ENCODE measurements at places on chromosomes 7 and 10.

GRCh38 chr10:7702288-7702812, 766 bp upstream of the ITIH2 start:
- DNase-seq, result no peak

DNA sequence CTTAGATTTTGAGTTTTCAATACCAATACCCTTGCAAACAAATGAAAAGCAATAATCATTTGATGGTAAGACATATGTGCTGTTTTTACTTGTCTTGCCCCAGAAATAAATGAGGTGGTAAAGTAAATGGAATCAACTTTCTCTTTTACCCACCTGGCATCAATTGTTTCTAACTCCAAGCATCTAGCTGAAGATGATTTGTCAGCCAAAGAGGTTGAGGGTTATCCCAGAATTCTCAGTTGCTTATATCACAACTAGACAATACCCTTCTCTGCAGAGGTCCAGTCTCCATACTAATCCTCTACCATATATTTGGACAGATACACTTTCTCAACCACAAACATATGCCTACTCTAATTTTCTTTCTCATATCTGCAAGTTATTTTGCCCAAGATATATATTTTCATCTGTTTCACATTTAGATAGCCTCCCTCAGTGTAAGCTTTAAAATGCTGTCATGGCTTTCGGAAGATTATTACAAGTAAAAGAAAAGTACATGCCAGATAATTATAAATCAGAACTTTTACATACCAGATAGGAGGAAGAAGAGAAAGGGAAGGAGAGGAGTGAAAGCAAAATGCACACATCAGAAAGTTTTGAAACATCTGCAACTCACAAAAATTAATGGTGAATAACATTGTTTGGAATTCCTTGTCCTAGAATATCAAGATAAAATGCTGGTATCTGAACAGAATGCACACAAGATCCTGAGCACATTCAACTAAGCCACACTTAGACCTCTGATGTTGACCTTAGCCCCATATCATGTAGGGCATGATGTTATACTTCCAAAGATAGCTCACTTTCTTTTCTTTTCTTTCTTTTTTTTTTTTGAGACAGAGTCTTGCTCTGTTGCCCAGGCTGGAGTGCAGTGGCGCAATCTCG, 146.6 kb downstream of the REEP3 start:
- DNase-seq, result no peak

DNA sequence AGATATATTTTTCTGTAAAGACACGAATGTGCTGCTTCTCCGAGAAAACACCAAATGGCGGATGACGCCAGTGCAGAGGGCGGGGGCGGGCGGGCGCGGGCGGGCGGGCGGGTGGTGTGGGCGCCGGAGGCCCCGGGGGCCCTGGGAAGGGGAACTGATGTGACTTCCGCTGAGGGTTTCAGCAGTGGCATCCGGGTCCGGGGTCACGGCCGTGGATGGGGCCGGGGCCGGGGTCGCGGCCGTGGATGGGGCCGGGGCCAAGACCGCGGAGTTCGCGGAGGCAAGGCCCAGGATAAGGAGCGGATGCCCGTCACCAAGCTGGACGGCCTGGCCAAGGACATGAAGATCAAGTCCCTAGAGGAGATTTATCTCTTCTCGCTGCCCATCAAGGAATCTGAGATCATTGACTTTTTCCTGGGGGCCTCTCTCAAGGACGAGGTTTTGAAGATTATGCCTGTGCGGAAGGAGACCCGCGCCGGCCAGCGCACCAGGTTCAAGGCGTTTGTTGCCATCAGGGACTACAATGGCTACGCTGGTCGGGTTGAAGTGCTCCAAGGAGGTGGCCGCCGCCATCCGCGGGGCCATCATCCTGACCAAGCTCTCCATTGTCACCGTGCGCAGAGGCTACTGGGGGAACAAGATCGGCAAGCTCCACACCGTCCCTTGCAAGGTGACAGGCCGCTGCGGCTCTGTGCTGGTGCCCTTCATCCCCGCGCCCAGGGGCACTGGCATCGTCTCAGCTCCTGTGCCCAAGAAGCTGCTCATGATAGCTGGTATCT, 20.3 kb upstream of the IGF2BP3 start:
- DNase-seq, result no peak

GRCh38 chr10:46098386-46098785, 52.3 kb upstream of the MSMB start:
- DNase-seq, result no peak

GRCh38 chr7:137474540-137475026, 131.1 kb upstream of the PTN start:
- no peak for DNase-seq

- peak; percentile 11 for DNase-seq
Measured at GRCh38 chr7:77258014-77258413, 58.4 kb upstream of the FGL2 start.

GRCh38 chr7:66466081-66466600, 162.5 kb upstream of the KCTD7 start:
- no peak for DNase-seq

DNA sequence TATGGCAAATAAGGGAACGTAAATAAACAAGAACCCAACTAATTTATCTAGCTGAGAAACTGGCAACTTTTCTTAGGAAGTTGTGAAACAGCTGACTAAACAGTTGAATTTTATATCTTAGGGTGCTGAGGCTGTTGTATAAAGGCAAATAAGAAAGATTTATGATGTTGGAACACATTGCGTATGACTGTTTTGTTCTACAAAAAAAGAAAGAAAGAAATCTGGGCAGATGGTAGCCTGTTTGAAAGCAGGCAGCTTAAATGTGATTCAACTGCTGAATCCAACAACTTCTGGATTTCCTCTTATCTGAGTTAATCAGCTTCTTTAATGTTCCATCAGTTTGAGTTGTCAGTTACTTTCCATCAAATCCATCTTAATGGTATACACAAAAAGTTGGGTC, 214.5 kb downstream of the SNX13 start:
- DNase-seq, result no peak

DNA sequence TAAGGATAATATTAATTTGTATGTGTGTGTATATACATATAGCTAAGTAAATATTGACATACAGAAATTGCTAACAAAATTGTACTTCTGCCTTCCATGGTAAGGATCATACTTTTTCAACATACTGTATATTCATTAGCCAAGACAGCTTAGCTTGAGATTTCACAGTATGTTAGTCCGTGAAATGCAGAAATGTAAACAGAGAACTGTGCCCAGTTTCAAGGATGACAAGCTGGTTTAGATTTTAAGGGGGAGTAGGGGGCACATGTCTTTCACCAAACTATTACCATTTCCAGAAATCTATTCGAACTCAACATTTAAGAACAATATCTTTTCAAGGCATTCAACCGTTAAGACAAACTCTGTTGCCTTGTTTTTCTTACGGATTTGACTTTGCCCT, 182.2 kb downstream of the SORCS1 start:
- no peak for DNase-seq

GRCh38 chr7:1422512-1423263, 36.6 kb downstream of the MICALL2 start:
- DNase-seq, result no peak

DNA sequence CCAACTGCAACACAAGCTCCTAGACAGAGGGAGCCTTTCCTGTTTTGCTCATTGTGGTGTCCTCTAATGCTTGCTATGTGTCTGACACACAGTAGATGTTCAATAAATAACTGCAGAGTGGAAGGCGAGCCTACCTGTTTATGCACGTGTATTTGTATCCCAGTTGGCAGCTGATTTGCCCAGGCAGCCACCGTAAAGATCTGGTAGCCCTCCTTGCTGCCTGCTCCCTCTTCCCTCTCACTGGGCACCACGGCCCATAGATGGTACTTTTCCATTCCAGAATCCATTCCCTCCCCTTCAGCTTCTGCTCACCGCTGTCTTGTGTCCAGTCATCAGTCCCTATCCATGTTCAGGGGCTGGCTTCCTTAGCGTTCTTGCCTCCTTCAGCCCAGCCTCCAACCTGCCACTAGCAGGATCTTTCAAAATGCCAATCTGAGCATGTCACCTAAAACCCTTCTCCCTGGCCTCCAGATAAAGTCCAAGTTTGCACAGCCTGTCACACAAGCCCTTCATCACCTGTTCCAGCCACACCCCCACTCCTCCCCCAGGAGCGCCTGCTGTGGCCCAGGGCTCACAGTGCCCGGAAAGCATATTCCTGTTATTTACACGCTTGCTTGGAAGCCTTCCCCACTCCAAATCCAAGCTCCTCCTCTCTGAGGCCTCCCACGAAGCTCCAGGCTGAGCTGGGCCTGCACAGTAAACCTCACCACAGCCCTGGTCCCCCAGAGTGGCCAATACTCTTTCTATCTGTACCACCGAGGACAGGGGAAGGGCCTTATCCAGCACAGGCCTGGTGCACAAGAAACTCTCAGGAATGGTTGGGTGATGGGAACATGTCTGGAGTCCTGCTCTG, 21.0 kb downstream of the ZCCHC24 start:
- DNase-seq, result no peak

DNA sequence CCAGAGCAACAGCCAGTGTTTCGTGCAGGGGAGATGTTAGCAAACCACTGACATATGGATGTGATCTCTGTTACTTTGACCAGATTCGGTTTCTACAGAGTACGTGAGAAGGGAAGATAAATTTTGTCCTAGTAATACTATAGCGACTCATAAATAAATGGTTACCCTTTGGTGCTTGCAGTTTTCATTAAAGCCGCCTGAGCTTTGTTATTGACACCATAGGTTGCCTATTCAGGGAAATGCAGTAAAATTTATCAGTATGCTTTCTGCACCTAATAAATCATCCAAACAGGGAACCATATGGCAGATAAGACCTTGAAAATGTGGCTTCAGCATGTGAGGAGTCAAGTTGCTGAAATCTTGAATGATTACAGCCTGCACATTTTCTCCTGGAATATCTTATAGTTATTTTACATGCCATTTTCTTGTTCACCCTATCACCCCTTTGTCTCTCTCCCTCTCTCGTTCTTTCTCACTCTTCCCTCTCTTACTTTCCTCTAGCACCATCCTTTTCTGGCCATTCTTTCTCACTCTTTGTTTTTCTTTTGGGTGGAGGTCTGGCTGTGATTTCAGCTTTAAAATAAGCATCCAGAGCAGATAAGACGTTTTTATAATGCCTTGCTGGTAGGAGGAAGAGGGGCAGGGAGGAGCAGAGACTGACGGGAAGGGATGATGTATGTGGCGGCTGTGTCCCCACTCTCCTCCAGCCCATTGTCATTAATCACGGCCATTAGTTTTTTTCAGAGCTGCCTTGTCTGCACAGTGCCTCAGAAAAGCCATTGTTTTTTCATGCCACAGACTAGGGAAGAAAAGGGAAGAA, 182.5 kb downstream of the LRMDA start:
- no peak for DNase-seq

DNA sequence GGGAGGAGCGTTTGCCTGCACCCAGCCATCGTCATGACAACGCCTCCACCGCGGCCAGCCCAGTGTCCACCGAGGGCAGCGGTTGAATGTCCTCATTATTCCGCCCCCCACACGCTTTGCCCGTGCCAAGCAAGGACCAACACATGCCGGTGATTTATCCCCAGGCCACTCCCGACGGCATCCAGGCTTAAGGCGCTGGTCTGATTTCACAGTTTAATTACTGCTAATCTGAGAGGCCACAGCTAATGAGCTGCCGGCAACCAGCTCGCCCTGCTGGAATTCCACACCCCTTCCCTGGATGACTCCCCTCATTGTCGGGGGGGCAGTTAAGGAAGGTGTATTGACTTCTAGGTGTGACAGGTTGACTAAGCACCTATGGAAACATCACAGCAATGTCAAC, 432.3 kb downstream of the DNAJB6 start:
- DNase-seq, result no peak

- no peak for DNase-seq
Measured at GRCh38 chr7:70669854-70670253, 462.1 kb upstream of the GALNT17 start.

- no peak for DNase-seq
Measured at GRCh38 chr10:6757158-6757557, 177.1 kb upstream of the PRKCQ start.

DNA sequence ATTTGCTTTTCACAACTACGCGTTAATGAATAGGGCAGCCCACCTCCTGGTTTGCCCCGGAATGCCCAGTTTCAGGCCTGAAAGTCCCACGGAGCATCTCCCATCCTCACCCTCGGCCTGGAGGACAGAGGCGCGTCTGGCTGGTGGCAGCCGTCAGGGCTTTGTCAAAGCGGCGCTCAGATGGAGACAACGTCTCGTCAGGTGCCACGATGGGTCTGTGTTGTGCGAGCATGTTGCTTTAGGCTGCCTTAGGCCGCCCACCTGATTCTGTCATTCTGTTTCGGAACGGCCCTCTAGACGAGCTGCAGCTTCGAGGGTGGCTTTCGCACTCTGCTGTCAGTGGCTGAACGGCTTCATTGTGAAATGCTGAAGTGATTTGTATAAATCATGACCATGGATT, 39.4 kb upstream of the CFAP46 start:
- DNase-seq, result no peak

- no peak for DNase-seq
Measured at GRCh38 chr10:60299961-60300883, 89.5 kb downstream of the ANK3 start.

- no peak for DNase-seq
Measured at GRCh38 chr7:2274666-2275065, 32.6 kb downstream of the NUDT1 start.

DNA sequence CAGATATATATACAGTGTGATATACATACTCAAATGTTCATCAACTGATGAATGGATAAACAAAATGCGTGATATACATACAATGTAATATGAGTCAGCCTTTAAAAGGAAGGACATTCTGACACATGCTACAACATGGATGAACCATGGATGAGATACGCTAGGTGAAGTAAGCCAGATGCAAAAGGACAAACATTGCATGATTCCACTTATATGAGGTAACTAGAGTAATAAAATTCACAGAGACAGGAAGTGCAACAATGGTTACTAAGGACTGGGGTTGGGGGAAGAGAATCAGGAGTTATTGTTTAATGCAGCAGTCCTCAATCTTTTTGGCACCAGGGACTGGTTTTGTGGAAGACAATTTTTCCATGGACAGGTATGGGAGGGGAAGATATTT, 47.3 kb upstream of the PIK3AP1 start:
- no peak for DNase-seq

DNA sequence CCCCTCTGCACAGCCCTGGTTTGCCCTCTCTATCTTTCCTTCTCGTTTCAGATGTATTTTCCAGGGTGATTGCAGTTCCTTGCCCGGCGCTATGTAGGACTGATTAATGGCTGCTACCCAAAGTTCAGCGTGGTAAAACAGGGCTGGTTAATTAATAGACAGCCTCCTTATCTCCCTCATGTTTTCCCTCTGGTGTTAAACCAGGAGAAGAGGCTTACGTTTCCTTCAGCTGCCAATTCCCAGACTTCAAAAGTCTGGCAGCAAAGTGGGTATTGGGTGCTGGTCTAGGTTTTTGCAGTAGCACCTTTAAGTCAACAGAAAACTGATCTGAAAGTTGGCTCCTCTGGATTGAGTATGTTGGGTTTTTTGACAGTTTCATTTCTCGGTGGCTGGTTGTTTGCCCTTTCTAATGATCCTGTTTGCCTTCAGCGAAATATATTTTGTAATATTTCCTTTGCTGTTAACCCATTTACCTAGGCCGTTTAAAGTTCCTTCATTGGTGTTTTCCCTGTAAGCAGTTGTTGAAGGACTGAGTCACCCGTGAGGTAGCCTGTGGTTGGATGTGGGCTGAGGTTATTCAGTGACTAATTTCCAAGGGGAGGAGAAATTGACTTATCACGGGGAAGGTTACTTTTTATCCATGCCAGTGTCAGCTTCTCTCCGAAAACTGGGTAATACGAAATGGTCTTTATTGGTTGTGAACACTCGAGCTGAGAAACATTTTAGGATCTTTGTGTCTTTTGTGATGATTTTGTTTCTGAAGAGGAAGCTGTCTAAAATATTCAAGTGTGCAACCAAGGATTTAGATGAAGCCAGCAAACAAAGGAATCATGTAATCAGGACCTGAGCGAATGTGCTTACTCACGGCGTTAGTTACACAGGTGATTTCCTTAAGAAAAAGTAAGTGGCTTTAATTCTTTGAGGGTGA, 257.2 kb downstream of the KIAA1217 start:
- peak; percentile 95 for DNase-seq

- no peak for DNase-seq
Measured at GRCh38 chr10:91875779-91876178, 33.5 kb downstream of the FGFBP3 start.

Data from MCF 10A (cell line).